Stimulated activated CD8-positive, alpha-beta memory T cell treated with anti-CD3 and anti-CD28 coated beads, Interleukin-12 subunit alpha, Interleukin-12 subunit beta, amount 100 ng/mL, for 1 hour (primary cell): ENCODE measurements at places on chromosomes 2 and 18.

DNA sequence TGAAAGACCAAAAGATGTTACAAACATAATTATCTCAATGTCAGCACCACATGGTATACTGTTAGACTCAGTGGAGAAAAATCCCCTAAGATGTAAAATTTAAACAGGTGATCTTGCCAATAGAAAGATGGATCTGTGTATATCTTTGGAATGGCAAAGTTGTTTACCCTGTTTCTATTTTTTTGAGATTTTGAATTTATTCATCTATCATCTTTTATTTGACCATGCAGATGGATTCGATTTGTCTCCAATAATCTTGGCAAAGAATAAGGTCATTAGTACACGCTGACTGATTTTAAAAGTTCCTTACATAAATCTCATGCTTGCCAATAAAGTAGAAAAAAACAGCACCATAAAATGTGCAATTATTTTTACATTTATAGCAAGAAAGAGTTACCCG is 459.3 kb downstream of the MBD2 start:
- no peak for DNase-seq

GRCh38 chr2:184540246-184540789 is 58.0 kb upstream of the ZNF804A start:
- DNase-seq: no peak

DNA sequence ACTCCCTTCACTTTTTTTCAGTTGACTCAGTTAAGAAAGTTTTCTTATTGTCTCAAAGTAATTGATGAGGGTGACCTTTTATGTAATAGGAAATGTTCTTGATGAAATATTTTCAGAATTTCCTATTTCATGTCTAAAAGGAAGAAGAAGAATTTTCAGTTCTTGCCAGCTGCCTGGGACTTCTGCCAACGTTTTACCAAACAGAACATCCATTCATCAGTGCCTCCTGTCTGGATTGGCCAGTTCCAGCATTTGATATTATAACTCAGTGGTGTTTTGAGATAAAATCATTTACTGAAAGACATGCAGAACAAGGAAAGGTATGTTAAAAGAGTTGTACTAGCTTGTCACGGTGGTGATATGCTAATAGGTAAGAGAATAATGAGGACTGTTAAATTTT is 104.7 kb upstream of the MYO3B start:
- no peak for DNase-seq

- no peak for DNase-seq
These were observed 288.6 kb downstream of the MTX2 start for GRCh38 chr2:176557821-176558220.

DNA sequence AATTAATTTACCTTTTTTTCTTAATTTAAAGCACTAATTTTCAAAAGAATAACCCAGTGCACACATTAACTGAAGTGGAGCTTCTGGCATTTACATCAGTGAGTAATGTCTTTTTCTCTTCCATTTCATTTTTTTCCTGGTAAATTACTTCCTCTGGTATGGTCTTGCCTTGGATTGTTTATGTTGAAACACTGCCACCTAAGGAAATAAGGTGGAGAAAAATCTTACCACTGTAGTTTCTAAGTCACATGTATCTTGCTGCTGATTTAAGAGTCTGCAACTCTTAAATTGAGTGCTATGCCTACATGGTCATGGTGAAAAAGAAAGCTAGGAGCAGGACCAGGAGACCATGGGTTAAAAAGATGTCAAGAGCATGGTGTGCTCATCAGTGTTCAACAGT is 51.0 kb downstream of the TTC27 start:
- no peak for DNase-seq

- DNase-seq: no peak
These were observed 1017.6 kb upstream of the GYPC start for GRCh38 chr2:125638345-125638744.

GRCh38 chr2:221262651-221263050 is 309.5 kb downstream of the EPHA4 start:
- no peak for DNase-seq

- no peak for DNase-seq
These were observed 44.7 kb upstream of the EML6 start for GRCh38 chr2:54678719-54679118.

DNA sequence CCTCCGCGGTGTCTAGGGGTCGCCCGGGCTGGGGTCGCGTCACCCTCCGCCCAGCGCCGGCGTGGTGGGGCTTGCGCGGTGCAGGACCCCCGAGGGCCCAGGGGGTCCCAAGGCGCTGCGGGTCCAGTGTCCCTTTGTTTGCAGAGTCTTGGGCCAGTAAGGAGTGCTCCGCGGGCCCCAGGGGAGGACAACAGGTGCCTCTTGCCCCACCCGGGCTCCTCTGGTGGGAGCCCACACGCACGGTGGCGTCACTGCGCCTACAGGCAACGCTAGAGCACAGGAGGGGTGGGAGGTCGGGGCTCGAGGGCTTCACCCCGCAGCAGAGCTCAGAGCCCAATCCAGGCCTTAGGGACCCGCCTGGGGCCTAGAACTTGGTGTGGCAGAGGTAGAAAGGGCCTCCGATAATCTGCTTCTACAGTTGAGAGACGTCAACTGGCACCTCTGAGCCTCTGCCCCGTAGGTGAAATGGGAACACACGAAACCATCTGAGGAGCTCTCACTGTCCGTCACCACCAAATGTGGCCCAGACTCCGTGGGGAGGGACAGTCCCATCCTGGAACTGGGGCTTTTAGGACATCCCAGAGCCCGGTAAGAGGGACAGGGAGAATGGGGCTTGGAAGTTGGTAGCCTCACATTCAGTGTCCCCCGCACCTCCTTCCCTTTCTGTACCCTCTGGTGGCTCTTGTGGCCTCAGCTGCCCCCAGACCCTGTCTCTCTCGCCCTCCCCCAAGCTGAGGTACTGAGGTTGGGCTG is 1.4 kb downstream of the ARID5A start:
- peak; percentile 23 for DNase-seq

GRCh38 chr2:30797381-30798015 is 9.7 kb downstream of the CAPN13 start:
- DNase-seq: no peak

- no peak for DNase-seq
These were observed 690 bp downstream of the SDC1 start for GRCh38 chr2:20224164-20224715.

GRCh38 chr18:60809937-60810336 is 437.4 kb upstream of the MC4R start:
- no peak for DNase-seq

GRCh38 chr2:55009277-55010060 is 40.8 kb downstream of the RTN4 start:
- DNase-seq: no peak

DNA sequence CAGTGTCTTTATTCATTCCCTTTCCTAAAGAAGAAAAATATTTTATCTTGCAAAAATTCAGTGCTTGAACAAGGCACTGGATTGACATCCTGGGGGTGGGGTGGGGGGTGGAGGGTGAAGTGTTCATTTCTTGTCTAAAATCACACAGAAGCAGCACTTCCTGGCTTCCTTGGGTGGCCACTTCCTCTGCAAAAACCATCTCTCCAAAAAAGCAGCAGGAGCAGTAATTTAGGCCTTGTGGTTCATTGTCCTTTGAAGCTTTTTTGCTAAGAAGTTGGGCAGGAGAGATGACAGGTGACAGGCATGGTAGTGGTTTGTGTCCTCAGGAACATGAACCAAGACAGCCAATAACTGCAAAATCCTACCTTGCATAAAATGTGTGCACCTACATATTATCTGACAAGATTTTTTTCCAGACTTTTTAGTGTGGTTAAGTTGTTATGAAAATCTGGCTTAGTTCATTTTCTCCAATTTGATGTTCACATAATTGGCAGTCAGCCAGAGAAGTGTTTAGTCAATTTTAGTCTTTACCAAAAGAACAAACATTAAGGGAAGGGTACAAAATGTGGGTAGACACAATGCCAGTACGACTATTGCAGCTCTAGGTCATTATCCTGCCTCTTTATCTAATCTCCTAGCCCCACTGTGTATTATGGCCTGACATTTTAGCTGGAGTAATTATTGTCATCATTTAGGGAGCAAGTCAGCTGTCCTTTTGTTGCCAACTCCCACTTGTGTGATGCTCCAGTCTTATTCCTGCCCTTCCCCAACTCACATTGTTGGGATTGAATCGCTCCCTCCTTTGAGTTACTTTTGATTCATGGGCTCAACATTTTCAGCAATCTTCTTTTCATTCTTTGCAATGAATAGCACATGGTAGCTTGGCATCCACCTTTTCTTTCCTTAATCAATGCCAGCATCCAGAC is 177.2 kb downstream of the MYO3B start:
- DNase-seq: no peak

DNA sequence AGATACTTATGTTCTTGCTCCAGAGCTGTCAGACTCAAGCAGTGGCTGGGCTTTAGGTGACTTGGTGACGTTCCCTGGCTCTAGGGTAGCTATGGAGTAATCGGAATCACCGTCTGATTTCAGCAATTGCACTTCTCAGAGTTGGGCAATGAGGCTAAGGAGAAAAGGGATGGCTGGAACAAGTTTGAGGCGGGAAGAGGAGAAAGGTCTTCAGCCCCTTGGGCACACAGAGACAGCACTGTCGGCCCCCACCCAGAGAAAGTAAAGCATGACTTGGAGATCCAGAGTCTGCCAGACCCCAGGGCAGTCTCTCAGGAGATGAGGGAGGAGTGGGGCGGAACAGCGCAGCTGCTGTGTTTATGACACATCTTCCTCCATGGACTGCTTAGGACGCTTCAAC is 114.5 kb downstream of the KLHL29 start:
- no peak for DNase-seq

DNA sequence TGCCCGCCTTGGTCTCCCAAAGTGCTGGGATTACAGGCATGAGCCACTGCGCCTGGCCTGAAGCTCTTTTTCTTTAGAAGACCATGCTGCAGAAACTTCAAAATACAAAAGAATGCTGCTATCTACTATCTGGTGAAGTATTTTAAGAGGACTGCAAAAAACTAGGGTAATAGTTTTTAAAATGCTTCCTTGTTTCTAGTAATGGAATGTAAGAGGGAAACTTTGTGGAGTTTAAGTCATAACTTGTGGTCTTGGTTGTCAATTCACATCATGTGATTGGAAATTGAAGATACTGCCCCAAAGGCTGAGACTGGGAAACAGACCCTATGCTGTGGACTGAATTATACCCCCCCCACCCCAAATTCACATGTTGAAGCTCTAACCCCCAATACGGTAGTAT is 68.3 kb downstream of the B3GNT2 start:
- DNase-seq: no peak

- DNase-seq: no peak
These were observed 44.4 kb downstream of the FBLN7 start for GRCh38 chr2:112182581-112183034.

DNA sequence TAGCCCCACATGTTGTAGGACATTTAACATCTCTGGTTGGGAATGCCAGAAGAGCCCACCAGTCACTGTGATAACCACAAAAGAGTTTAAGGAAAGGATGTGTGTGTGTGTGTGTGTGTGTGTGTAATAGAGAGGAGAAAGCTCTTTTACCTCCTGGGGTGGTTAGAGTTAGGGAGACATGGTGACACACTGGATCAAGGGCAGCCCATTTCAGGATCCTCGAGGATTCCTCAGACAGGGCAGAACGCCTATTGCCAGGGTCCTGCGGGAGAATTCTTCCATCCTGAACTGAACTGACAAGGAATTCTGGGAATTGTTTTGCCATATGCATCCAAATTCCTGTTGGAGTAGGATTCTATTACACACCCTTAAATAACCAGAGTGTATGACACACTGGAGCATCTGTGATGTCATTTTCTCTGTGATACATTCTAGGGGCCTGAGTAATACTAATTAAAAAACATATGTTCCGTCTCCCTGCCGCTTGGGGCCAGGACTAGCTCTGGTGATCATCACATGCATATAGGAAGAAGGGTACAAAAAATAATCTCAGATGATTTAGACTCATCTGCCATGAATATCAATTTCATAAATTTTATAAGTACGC is 156.4 kb upstream of the MMADHC start:
- DNase-seq: no peak

GRCh38 chr2:235640926-235641723 is 147.3 kb downstream of the AGAP1 start:
- no peak for DNase-seq

DNA sequence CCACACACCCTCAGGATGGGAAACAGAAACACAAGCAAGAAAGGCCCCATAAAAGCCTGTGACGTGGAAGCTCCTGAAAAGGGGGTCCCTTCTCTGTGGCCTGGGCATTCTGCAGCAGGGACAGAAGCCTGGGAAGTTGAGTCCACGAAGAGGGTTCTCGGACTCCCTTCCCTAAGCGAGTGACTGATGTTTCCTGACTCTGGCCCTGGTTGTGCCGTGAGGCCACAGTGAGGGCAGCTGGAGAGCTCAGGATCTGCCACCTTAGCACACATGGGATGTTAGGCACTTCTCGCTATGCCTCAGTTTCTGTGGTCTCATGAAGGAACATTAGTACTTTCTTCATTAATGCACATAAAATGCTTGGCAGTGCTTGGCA is 87.2 kb upstream of the ZFP36L2 start:
- DNase-seq: no peak

DNA sequence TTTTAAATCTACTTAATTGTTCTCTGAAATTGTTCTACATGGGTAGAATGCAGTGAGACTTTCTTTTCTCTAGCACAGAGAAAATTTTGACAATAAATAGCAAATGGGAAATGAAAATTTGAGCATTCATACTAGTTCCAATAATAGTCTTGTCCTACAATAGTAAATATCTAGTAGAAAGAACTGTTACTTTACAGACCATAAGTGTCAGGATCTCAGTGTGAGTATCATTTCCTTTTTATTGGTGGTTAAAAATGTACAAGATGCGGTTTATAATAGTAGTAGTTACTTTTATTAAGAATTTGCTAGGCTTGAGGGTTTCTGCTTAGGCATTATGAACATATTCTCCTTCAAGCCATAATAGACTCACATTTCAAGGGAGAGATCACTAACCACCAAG is 43.2 kb downstream of the KCNE4 start:
- DNase-seq: no peak

DNA sequence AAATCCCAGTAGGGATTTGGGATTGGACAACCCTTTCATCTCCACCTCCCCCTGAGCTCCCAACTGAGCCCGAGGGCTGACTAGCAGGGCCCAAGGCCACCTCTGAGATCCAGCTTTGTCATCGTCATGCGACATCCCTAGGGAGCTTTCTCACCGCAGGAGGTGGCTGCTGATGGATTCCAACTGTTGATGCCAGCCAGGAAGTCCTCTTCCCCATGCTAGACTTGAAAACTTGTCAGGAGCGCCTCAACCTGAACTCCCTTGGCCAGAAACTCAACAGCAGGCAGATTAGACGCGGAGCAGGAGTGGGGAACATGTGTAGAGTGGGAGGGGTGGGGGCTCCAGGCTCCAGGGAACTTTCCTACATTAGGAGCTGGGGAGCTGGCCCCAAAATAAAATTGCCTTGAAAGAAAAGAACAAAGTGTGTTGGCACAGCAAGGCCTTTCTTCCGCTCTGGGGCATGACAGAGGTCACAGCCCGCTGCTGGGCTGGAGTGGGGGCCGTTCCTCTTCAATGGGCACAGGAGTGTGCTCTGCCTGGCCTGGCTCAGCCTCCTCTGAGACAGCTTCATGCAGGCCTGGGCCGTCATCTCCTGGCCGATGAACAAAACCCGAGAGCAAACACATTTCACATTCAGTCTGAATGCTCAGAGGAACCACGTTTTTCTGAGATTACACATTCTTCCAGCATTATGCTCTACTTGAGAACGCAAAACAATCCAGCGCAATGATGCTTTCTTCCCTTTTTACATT is 34.5 kb downstream of the EMILIN2 start:
- no peak for DNase-seq

GRCh38 chr2:126877861-126878565 is 20.7 kb upstream of the TEX51 start:
- DNase-seq: no peak

- DNase-seq: no peak
These were observed 118.7 kb downstream of the KLHL29 start for GRCh38 chr2:23503682-23504081.

- no peak for DNase-seq
These were observed 20.0 kb upstream of the CAVIN2 start for GRCh38 chr2:191866675-191867506.

- DNase-seq: no peak
These were observed 213.6 kb downstream of the ZRANB3 start for GRCh38 chr2:135317375-135317774.
